Immature natural killer cell (primary cell): ENCODE measurements at places on chromosomes 13 and 19. TPM values are rescaled to one million over a fixed set of nuclear protein-coding genes. Genes with fewer than 3 reads are reported as not detected.

HRC gene
- not detected for polyA plus RNA-seq

RNF225 gene
- not detected for polyA plus RNA-seq

BCL3 gene
- polyA plus RNA-seq, result 10.2 TPM

APOC4 gene
- not detected for polyA plus RNA-seq

GJB6 gene
- not detected for polyA plus RNA-seq

ZNF317 gene
- polyA plus RNA-seq, result 20.3 TPM

DDX39A gene
- 177 TPM for polyA plus RNA-seq

PSG2 gene
- polyA plus RNA-seq, result not detected

SULT2B1 gene
- not detected for polyA plus RNA-seq

DNA sequence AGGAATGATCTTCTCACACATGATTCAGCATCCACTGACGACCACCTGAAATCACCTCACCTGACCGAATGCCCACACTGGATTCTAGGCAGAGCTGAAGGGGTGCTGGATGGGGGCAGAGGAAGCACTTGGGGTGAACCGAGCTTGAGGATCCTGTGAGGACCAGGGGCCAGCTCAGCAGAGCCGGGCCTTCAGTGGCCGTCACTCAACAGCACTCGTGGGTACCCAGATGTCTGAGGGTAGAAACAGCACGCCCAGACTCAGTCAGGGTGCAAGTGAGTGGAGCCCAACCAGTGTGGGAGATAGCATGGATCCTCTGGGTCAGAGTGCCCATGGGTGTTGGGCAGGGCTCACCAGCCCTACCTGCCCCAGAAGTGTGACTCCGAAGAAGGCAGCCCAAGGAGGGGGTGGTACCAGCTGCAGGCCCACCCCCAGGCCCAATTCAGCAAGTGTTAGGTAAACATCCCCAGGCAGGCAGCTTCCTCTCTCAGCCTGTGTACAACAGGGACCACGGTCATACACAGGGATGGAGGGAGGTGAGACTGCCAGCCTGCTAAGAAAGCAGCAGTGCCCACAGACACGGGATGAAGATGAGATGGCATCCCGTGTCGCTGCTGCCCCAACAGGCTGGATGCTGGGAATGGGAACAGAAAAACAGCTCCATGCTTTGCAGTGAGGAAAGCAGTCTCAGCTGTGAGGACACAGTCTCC is 16.6 kb downstream of the GJA3 start:
- DNase-seq, result no peak
- peaks cover 6% of the 10 kb centered on the region for H3K27me3 ChIP-seq

- no peak overlapping the region for H3K4me3 ChIP-seq
- DNase-seq, result no peak
- H3K4me1 ChIP-seq, result no peaks in the 10 kb centered on the region
- no peaks in the 10 kb centered on the region for H3K27me3 ChIP-seq
Measured at GRCh38 chr19:8023371-8023770, 17.9 kb upstream of the ELAVL1 start.

DNA sequence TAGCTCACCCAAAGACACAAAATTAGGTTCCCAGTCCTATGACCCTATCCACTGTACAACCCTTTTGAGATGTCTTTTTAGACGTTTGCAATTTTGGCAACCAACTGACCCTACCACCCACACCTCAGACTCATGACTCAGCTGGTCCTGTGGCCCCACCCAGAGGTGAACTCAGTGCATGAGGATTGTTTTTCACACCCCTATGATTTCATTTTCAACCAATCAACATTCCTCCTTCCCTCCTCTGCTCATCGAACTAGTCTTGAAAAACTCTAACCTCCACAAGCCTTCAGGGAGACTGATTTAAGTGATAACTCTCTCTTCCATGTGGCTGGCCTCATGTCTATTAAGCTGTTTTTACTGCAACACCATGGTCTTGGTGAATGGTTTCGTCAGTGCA is 350.7 kb downstream of the UQCRFS1 start:
- H3K36me3 ChIP-seq, result no peaks in the 10 kb centered on the region
- H3K4me3 ChIP-seq, result no peak overlapping the region
- H3K27ac ChIP-seq, result no peak overlapping the region
- peaks cover 8% of the 10 kb centered on the region for H3K27me3 ChIP-seq
- H3K4me1 ChIP-seq, result peaks cover 10% of the 10 kb centered on the region

- DNase-seq, result no peak
- peaks cover 6% of the 10 kb centered on the region for H3K4me1 ChIP-seq
- H3K4me3 ChIP-seq, result no peak overlapping the region
- peaks cover 10% of the 10 kb centered on the region for H3K27me3 ChIP-seq
Measured at GRCh38 chr13:28530729-28531076, 35.8 kb upstream of the FLT1 start.

GRCh38 chr19:5949792-5950305 is 28.1 kb downstream of the RANBP3 start:
- H3K36me3 ChIP-seq, result no peaks in the 10 kb centered on the region
- DNase-seq, result no peak
- no peak overlapping the region for H3K4me3 ChIP-seq
- no peaks in the 10 kb centered on the region for H3K27me3 ChIP-seq
- peaks cover 78% of the 10 kb centered on the region for H3K4me1 ChIP-seq

- no peak overlapping the region for H3K27ac ChIP-seq
- H3K36me3 ChIP-seq, result no peaks in the 10 kb centered on the region
- DNase-seq, result no peak
- no peaks in the 10 kb centered on the region for H3K27me3 ChIP-seq
- no peak overlapping the region for H3K4me3 ChIP-seq
Measured at GRCh38 chr13:111269508-111269907, 50.9 kb upstream of the TEX29 start.

DNA sequence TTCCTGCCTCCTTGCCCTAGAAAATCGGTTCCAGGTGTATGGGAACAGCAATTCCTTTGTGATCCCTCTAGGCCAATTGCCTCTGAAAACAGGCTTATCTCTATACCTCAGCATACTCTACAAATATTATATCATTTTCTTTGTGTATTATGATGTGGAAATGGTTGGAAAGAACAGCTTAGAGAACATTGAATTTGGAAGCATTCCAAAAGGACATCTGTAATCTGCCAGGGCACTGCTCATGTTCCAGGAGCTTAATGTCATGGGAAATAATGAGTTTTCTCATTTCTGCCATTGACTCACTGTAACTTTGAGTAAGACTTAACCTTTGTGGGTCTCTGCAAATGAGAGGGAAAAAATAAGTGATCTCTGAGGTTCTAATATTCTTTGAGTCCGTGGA is 147.3 kb downstream of the UFM1 start:
- no peaks in the 10 kb centered on the region for H3K27me3 ChIP-seq
- H3K36me3 ChIP-seq, result no peaks in the 10 kb centered on the region
- H3K4me3 ChIP-seq, result no peak overlapping the region

GRCh38 chr13:67048084-67048820 is 181.9 kb downstream of the PCDH9 start:
- no peaks in the 10 kb centered on the region for H3K36me3 ChIP-seq
- H3K4me3 ChIP-seq, result no peak overlapping the region
- H3K27me3 ChIP-seq, result no peaks in the 10 kb centered on the region
- no peak for DNase-seq
- no peak overlapping the region for H3K27ac ChIP-seq

GRCh38 chr13:29964181-29964845 is 113.9 kb upstream of the UBL3 start:
- no peak overlapping the region for H3K4me3 ChIP-seq
- no peak overlapping the region for H3K27ac ChIP-seq
- peaks cover 7% of the 10 kb centered on the region for H3K36me3 ChIP-seq
- no peak for DNase-seq

DNA sequence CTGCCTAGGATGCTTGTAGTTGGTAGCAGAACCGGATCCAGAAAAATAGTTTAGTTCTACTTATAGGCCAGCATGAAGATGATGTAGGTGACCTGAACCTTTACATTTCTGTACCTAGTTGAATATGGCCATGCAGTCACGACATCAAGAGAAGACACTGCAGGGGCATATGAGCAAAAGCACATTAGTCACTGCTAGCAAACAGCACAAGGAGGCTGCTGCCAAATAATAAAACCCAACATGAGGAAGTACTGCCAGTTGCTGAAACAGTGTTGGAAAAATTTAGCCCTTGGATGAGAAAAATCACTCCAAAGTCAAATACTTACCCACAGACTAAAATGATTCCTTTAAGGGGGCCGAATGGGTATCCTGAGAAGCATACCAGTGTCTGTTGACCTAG is 20.8 kb downstream of the ERICH6B start:
- H3K4me1 ChIP-seq, result no peaks in the 10 kb centered on the region
- H3K4me3 ChIP-seq, result no peak overlapping the region
- H3K27ac ChIP-seq, result no peak overlapping the region
- no peaks in the 10 kb centered on the region for H3K36me3 ChIP-seq
- peaks cover 11% of the 10 kb centered on the region for H3K27me3 ChIP-seq

GRCh38 chr19:39515551-39516191 is 732 bp downstream of the SELENOV start:
- peak overlapping the region; percentile 56 for H3K4me3 ChIP-seq
- H3K36me3 ChIP-seq, result peaks cover 3% of the 10 kb centered on the region
- H3K27me3 ChIP-seq, result peaks cover 19% of the 10 kb centered on the region
- H3K27ac ChIP-seq, result no peak overlapping the region
- H3K4me1 ChIP-seq, result peaks cover 7% of the 10 kb centered on the region

DNA sequence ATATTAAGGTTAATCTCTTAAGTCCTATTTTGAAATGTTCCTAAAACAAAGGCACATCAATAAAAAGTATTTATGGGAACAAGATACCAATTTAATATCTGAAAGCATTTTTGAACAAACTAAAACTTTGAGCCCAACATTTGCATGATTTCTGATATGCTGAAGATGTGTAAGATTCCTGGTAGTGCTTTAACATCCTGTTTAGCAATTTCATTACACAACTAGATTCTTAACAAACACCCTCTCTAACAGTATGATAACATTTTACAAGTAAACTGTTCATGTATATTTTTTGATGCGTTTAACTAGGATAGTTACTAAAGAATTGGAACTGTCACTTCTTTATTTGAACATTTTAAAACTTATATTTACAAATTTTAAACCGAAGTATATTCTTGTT is 63.9 kb downstream of the DACH1 start:
- no peaks in the 10 kb centered on the region for H3K36me3 ChIP-seq
- no peak for DNase-seq
- H3K27me3 ChIP-seq, result no peaks in the 10 kb centered on the region
- no peak overlapping the region for H3K27ac ChIP-seq
- no peak overlapping the region for H3K4me3 ChIP-seq
- no peaks in the 10 kb centered on the region for H3K4me1 ChIP-seq

DNA sequence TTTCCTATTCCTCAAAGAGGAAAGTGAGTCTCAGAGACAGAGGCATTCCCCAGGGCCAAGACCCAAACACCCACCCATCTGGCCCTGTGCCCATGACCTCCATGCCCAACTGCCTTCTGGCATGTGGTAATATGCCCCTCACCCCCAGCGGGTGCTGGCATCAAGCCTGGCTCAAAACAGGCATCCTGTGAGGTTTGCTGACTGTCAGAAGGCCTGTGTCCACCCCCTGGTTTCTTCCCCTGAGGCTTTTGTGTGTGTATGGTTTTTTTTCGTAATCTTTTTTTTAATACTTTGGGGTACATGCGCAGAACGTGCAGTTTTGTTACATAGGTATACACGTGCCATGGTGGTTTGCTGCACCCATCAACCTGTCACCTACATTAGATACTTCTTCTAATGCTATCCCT is 7.6 kb upstream of the KANK2 start:
- no peaks in the 10 kb centered on the region for H3K4me1 ChIP-seq
- H3K27me3 ChIP-seq, result no peaks in the 10 kb centered on the region
- no peak for DNase-seq
- no peaks in the 10 kb centered on the region for H3K36me3 ChIP-seq
- no peak overlapping the region for H3K27ac ChIP-seq

DNA sequence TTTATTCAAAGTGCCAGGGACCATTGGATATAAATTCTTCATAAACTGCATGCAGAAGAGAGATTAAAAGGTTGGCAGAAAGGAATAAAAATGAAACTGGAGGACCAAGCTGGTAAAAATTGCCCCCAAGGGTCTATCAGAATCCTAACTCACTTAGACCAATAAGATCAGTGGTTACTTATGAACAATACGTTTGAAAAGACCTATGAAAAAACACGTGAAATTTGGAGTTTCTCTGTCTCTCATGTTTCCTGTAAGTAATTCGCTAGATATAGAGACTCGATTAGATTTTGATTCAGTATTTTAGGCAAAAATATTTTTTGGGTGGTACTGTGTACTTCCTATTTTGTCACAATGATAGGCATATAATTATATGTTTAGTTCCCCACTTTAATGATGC is 22.9 kb downstream of the GARRE1 start:
- DNase-seq, result no peak
- peaks cover 15% of the 10 kb centered on the region for H3K4me1 ChIP-seq
- H3K4me3 ChIP-seq, result no peak overlapping the region
- no peak overlapping the region for H3K27ac ChIP-seq
- H3K36me3 ChIP-seq, result no peaks in the 10 kb centered on the region
- H3K27me3 ChIP-seq, result peaks cover 1% of the 10 kb centered on the region
